Activated CD8-positive, alpha-beta T cell treated with anti-CD3 and anti-CD28 coated beads for 36 hours (primary cell): ENCODE measurements at places on chromosomes 13 and 19. TPM values are rescaled to one million over a fixed set of nuclear protein-coding genes. Genes with fewer than 3 reads are reported as not detected.

The EDNRB gene
- total RNA-seq: not detected

The KIR3DL1 gene
- total RNA-seq: not detected

The PRR22 gene
- 4.4 TPM for total RNA-seq

The FUT3 gene
- not detected for total RNA-seq

The ANGPTL4 gene
- total RNA-seq: 26.8 TPM
